ENCODE measurements at places on chromosomes 6 and 20. TPM values are rescaled to one million over a fixed set of nuclear protein-coding genes. Genes with fewer than 3 reads are reported as not detected.
A peak's percentile ranks its signal among the peaks of the same experiment; 100 is the strongest.

- DNase-seq, result no peak
- no peak overlapping the region for H3K4me3 ChIP-seq
Measured at GRCh38 chr20:19419396-19419795, 207.0 kb downstream of the SLC24A3 start.

- no peak overlapping the region for H3K4me3 ChIP-seq
- peaks cover 54% of the 10 kb centered on the region for H3K27me3 ChIP-seq
- no peaks in the 10 kb centered on the region for H3K4me1 ChIP-seq
- no peaks in the 10 kb centered on the region for H3K36me3 ChIP-seq
Measured at GRCh38 chr6:41441598-41442351, 104.4 kb upstream of the FOXP4 start.

- H3K36me3 ChIP-seq, result no peaks in the 10 kb centered on the region
- no peaks in the 10 kb centered on the region for H3K27me3 ChIP-seq
- H3K27ac ChIP-seq, result no peak overlapping the region
- H3K4me1 ChIP-seq, result 0 out of 2 replicates have a peak, but pooled peaks cover 3% of the 10 kb centered on the region
- peak; percentile 29 for DNase-seq
- no peak overlapping the region for H3K4me3 ChIP-seq
Measured at GRCh38 chr6:169099411-169100202, 154.0 kb downstream of the THBS2 start.

GRCh38 chr6:63813566-63814120 is 178.0 kb downstream of the PHF3 start:
- no peaks in the 10 kb centered on the region for H3K36me3 ChIP-seq
- H3K4me3 ChIP-seq, result no peak overlapping the region
- H3K27me3 ChIP-seq, result no peaks in the 10 kb centered on the region
- no peaks in the 10 kb centered on the region for H3K4me1 ChIP-seq

DNA sequence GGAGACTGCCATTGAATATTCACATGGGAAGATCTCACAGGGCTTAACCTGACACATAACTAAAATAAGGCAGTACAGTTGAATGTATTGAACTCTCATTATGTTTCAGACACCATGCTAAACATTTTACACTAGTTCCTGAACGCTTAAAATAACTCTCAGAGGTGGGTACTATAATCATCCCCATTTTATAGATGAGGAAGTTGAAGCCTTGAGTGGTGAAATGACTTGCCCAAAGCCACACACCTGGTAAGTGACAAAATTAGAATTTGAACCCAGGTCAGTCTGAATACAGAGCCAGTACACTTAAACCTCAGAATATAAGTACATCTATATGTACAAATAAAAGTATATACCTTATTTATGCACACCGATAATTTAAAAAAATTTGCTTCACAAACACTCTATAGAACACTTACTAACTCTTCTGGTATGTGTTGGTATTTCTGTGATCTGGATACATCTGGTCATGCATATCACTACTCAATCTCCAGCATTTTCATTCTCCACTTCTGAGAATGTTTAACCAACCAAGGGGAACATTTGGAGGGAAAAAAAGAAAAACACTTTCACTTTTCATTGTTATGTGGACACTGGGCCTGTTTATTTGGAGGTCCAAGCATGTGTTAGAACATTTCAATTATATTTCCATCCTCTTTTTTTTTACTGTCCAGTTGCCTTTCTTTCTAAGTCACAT is 4.6 kb upstream of the BICRAL start:
- H3K4me3 ChIP-seq, result no peak overlapping the region
- peak; percentile 43 for DNase-seq
- peaks cover 39% of the 10 kb centered on the region for H3K4me1 ChIP-seq
- H3K27ac ChIP-seq, result no peak overlapping the region

DNA sequence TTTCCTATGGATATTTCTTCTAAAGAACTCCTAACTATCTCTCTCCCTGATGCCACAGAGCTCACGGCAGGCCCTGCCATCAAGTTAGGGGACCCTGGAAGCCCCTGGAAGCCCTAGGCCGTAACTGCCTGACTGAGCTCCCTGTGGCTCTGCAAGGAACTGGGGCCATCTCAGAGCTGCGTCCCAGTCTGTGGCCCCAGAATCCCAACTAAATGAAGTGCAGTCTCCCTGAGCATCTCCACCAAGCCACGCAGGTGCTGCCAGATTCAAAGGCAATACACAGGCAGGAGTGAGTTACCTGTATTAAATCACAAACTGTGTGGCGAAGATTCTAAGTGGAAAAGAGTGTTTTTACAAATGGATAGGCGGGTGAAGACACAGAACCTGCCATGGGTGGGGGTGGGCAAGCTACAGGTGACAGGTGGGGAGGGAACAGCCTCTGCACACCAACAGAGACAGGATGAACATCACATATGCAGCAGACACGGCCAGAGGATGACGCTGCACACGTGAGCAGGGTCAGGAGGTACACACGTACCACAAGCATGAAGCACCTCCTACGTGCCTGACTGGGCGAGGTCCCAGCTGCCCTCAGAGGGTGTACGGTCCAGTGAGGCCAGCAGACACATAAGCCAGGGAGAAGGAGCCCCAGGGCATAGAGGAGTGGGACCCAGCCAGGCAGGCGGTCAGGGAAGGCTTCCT is 358.5 kb downstream of the ZFAND3 start:
- H3K27me3 ChIP-seq, result no peaks in the 10 kb centered on the region
- peaks cover 13% of the 10 kb centered on the region for H3K4me1 ChIP-seq
- no peaks in the 10 kb centered on the region for H3K36me3 ChIP-seq
- H3K4me3 ChIP-seq, result no peak overlapping the region
- H3K27ac ChIP-seq, result no peak overlapping the region

The TFAP2D gene
- total RNA-seq, result not detected

The RFX6 gene
- 0.17 TPM for total RNA-seq

DNA sequence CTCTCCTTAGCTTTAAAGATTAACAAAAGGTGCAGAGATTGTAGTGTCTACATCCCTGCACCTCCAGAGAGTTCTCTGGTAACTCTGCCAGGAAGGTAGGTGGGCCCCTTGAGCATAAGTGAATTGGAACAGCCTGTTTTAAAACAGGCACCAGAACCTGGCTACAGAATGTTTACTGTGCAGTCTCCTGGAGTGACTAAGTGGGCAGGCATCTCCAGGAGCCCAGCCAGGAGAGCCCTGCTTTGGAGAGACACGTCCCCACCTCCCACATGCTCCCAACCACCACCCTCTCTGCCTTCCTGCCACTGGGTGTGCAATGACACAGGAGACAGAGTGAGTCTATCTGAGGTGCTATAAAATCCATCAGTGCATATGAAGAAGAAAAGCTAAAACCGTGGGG is 110.3 kb upstream of the EYA4 start:
- H3K36me3 ChIP-seq, result no peaks in the 10 kb centered on the region
- peaks cover 27% of the 10 kb centered on the region for H3K4me1 ChIP-seq
- H3K4me3 ChIP-seq, result no peak overlapping the region
- peak; percentile 95 for DNase-seq

- H3K27ac ChIP-seq, result no peak overlapping the region
- no peaks in the 10 kb centered on the region for H3K36me3 ChIP-seq
- peak; percentile 59 for DNase-seq
Measured at GRCh38 chr6:126170978-126171382, 168.9 kb upstream of the CENPW start.

The UBE2J1 gene
- 22.4 TPM for total RNA-seq

- DNase-seq, result peak; percentile 22
- no peaks in the 10 kb centered on the region for H3K4me1 ChIP-seq
- H3K27ac ChIP-seq, result no peak overlapping the region
Measured at GRCh38 chr6:113018351-113019151, 671.4 kb downstream of the RFPL4B start.

DNA sequence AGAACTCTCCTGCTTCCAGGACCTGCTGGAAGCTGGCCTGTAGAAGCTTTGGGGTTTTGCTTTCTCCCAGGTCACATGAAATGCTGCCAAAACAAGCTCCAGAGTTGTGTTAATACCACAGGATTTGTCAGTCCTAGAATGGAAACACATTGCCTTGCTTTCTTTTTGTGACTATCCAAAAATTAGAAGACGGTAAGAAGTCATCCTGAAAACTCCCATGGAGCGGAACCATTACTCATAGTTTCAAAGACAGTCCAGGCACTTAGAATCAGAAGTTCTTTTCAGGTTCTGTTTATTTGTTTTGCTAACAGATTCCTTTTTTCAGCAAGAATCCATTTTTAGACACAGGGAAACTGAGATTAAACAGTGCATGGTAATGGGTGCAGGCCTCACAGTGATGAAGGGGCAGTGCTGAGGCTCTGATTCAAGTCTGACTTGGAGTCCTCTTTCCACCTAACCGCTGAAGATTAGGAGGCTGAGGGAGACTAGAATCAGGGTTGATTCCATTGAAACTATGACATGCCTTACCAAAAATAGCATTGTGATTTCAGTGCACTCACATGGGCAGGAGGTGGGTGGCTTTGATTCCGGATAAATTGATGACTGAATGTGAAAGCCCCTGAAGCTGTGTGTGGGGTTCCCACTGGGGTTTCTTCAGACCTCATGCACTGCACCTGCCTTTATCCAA is 72.2 kb upstream of the NAA20 start:
- H3K27ac ChIP-seq, result no peak overlapping the region
- H3K4me3 ChIP-seq, result no peak overlapping the region
- no peaks in the 10 kb centered on the region for H3K27me3 ChIP-seq
- H3K4me1 ChIP-seq, result peaks cover 8% of the 10 kb centered on the region

DNA sequence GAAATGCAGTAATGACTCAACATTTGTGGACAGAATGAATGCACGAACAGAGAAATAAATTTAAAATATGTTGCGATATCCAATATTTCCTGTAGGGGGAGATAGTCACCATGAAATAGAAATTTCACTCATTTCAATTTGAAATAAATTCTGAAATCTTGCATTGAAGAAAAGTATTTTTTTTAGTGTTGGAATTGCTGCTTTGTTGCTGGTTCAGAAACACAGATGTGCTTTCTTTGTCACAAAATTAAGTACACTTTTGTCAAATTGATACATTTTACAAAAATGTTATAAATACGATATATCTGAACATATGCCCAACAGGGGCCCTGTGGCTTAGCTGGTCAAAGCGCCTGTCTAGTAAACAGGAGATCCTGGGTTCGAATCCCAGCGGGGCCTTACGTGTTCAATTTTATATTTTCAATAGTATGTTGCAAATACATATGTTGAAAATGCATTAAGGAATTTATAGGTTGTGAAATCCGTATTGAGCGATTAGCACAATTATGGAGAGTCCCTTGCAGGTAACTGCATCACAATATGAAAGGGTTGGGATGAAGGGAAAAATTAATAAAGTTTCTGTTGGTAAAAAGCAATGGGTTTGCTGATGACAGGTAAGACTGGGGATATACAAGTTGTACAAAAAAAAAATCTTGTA is 85.4 kb upstream of the PRSS16 start:
- H3K27ac ChIP-seq, result no peak overlapping the region
- H3K4me3 ChIP-seq, result peak overlapping the region; percentile 41

DNA sequence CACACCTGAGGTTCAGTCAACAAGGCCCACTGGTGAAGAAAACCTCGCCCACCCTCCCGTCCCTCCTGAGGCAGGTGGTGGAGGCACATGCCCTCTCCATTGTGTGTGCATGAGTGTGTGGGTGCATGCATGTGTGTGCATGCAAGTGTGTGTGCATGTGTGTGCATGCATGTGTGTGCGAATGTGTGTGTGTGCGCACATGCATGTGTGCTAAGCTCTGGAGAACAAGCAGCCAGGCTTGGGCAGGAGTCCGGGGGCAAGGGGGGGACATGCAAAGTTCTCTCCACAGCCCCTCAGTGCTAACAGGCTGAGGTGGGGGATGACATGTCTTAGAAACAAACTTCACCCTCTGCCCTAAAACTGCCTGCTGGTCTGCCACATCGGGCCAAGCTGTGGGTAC is 3.1 kb upstream of the HSPA12B start:
- H3K4me1 ChIP-seq, result peaks cover 20% of the 10 kb centered on the region
- H3K4me3 ChIP-seq, result no peak overlapping the region
- DNase-seq, result no peak
- no peaks in the 10 kb centered on the region for H3K27me3 ChIP-seq

The SDHAF4 gene
- 6.2 TPM for total RNA-seq

- H3K4me3 ChIP-seq, result no peak overlapping the region
- no peaks in the 10 kb centered on the region for H3K27me3 ChIP-seq
- H3K4me1 ChIP-seq, result peaks cover 12% of the 10 kb centered on the region
Measured at GRCh38 chr6:127582777-127583462, 5.9 kb downstream of the C6orf58 start.

The PNPLA1 gene
- 0.29 TPM for total RNA-seq

The C6orf136 gene
- 18.7 TPM for total RNA-seq

Data from PC-3 (cell line).